ENCODE measurements at places on chromosomes 4 and X.

- DNase-seq = no peak
Observed at GRCh38 chr4:98688411-98689290, 30.2 kb upstream of the TSPAN5 start.

DNA sequence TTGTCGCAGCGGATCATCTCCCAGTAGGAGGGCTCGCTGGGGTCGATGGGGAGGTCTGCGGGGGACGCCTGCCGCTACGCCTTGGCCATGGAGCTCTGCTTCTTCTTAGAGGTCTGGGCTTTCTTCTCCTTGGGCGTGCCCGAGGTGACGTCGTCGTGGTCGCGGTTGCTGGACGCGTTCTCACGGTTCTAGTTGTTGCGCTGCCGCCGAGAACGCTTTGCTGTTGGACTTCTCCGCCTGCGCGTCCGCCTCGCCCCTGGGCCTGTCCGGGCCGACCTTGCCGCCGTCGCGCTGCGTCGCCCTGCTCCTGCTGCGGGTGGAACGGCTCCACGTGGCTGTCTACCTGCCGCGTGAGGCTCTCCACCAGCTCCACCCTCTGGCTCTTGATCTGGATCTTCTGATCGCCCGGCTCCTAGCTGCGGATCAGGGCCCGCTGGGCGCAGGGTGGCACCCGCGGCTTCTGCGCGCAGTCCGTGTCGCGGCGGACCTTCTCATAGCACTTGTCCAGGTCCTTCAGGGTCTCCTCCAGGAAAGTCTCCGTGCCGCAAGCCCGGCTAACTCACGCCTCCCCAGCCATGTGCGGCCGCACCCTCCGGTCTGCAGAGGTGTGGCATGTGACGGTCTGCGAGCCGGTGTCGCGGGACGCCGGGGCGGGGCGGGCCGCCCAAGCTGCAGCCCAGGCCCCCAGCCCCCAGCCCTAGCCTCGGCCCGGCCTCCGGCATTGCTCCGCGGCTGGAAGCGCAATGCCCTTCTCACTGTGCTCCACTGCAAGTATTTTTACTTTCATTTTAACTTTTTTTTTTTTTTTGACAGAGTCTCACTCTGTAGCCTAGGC lies 40.5 kb upstream of the OGT start:
- peak; percentile 16 for DNase-seq

DNA sequence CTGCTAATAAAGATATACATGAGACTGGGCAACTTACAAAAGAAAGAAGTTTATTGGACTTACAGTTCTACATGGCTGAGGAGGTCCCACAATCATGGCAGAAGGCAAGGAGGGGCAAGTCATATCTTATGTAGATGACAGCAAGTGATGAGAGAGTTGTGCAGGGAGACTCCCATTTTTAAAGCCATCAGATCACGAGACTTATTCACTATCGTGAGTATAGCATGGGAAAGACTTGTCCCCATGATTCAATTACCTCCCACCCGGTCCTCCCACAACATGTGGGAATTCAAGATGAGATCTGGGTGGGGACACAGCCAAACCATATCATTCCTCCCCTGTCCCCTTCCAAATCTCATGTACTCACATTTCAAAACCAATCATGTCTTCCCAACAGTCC lies 50.9 kb upstream of the GRID2 start:
- no peak for DNase-seq

- no peak for DNase-seq
Observed at GRCh38 chr4:5891563-5892322, 1.1 kb downstream of the CRMP1 start.
